ENCODE measurements at places on chromosomes 1 and 21.

DNA sequence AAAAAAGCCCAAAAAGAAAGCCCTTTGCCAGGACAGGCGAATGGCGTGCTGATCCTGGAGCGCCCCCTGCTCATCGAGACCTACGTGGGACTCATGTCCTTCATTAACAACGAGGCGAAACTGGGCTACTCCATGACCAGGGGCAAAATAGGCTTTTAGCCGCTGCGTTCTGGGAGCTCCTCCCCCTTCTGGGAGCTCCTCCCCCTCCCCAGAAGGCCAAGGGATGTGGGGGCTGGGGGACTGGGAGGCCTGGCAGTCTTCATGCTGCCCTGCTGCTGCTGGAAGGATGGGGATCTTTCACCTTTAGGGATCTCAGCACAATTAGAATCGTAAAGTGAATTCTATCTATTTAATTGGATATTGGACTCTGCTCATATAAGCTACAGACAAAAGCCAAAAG, 3.6 kb downstream of the TPRG1L start:
- DNase-seq: no peak

- DNase-seq: no peak
Measured at GRCh38 chr1:184806296-184806721, 51.7 kb upstream of the EDEM3 start.

GRCh38 chr1:46153732-46154131, 21.2 kb upstream of the TSPAN1 start:
- no peak for DNase-seq

DNA sequence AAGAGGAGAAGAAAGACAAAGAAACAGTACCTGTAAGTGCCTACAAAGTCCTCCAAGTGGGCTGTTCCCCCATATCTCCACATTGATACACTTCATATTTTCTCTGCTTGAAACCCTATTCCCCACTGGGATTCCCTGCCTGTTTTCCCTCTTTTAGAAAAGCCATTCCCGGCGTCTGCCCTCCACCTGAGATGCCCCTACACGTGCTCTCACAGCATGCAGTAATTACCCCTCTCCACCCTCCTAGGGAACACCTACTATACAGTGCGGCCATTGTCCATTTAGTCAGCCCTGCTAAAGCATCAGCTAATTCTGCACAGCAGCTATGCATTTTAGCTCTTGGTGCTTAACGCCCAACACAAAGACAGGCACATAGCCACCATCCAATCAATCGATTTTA, 135.7 kb upstream of the TIAM1 start:
- no peak for DNase-seq

- DNase-seq: no peak
Measured at GRCh38 chr1:96259399-96259798, 462.2 kb upstream of the PTBP2 start.

DNA sequence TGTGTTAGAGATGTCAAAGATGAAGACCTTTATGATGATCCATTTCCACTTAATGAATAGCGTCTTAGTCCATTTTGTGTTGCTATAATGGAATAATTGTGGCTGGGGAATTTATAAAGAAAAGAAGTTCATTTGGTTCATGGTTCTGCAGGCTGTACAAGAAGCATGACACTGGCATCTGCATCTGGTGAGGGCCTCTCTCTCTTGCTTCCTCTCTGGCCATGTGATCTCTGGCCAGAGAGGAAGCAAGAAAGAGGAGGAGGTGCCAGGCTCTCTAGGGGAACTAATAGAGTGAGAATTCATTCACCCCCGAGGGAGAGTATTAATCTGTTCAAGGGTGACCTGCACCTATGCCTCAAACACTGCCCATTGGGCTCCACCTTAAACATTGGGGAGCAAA, 242.8 kb downstream of the DISC1 start:
- no peak for DNase-seq

GRCh38 chr1:208256091-208256490, 11.9 kb upstream of the PLXNA2 start:
- no peak for DNase-seq

- no peak for DNase-seq
Measured at GRCh38 chr1:228497206-228497605, 10.0 kb downstream of the RNF187 start.

DNA sequence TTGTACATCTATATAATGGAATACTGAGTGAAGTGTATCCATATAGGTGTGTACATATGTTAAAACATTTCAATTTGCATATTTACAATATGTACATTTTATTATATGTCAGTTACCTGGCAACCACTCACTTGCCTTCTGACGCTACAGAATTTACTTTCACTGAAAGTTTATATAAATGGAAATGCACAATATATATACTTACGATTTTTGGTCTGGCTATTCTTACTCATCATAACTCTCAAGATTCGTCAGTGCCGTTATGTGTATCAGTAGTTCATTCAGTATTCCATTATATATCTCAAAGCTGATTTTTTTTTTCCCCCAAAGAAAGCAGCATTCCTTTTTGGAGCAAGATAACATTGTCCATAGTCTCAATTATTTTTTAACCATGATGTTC, 138.2 kb downstream of the PCBP3 start:
- DNase-seq: no peak

- no peak for DNase-seq
Measured at GRCh38 chr1:66000033-66000637, 207.4 kb downstream of the PDE4B start.

GRCh38 chr1:45008516-45008915, 2.6 kb downstream of the HECTD3 start:
- DNase-seq: no peak

GRCh38 chr1:115717541-115717940, 51.0 kb downstream of the CASQ2 start:
- no peak for DNase-seq

GRCh38 chr21:42421018-42421793, 17.5 kb downstream of the UBASH3A start:
- no peak for DNase-seq

Measured in BJ (cell line).